Fibroblast of skin of scalp (primary cell): ENCODE measurements at places on chromosomes 16 and 17.

DNA sequence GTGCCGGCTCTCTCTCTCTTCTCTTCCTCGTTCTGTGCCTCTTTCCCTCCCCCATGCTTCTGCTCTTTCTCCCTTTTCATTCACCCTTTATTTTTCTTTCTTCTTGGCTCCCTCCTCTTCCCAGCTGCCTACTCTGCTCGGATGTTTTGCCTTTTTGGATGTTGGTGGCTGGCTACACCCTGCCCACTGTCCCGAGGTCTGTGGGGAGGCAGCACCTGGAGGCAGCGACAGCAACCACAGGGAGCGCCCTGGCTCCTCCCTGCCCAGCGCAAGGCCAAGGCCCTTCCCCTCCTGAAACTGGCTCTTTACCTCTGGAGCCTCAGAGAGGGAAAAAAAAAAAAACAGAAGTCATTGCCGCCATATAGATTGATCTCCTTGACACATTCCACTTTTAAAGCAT is 20.0 kb downstream of the CLUAP1 start:
- no peak for DNase-seq

GRCh38 chr16:66425651-66426050 is 1.4 kb upstream of the BEAN1 start:
- DNase-seq, result no peak

GRCh38 chr17:60770946-60771422 is 93.3 kb downstream of the BCAS3 start:
- no peak for DNase-seq

- DNase-seq, result no peak
Measured at GRCh38 chr16:50152351-50152806, 727 bp upstream of the TENT4B start.

DNA sequence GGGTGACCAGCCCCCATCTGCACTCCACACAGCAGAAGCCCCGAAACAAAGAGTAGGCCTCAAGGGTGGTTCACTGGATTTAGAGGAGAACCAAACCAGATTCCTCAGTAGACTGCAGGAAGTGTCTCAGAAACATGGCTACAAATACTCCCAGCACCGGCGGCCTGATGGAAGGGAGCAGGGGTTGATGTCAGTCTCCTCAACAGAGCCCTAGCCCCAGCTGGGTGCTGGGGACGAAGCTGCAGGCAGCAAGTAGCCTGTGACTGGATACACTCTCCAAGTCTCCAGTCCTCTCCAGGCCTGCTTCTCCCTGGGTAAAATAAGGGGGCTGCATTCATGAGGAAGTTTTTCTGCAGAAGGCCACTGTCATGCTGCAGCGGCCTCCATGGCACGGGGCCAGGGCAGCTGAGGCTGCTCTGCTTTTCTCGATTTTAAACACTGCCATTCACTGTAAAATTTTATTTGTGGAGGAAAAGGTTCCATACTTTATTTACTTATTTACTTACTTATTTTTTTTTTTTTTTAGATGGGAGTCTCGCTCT is 36.7 kb upstream of the SREBF1 start:
- DNase-seq, result no peak

DNA sequence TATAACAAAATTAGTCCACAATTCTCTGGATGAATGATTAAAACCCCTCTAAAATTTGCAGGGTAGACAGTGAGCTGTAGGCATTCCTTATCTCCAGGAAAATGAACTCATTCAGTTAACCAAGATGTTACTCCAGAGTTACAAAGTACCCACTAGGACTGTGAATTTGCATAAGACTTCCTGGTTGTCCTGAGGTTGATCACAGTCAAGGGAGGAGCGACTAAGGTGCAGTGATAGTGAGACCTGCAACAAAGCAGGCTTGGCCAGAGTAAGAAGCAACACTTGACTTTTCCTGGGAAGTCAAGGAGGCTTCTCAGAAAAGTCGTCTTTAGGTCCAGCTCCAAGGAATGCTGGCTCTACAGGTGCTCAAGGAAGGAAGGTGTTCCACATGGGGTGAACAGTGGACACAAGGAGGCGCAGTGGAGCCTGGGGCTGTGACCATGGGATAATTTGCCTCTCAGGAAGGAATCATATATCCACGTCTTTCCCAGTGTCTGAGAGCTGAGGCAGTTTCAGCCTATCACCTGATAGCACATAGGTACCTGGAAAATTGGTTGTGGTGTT is 821.1 kb upstream of the EEF2KMT start:
- DNase-seq, result no peak

GRCh38 chr17:71409712-71410111 is 711.1 kb upstream of the SOX9 start:
- peak; percentile 90 for DNase-seq

- DNase-seq, result no peak
Measured at GRCh38 chr17:8186446-8186786, 3.6 kb downstream of the BORCS6 start.

DNA sequence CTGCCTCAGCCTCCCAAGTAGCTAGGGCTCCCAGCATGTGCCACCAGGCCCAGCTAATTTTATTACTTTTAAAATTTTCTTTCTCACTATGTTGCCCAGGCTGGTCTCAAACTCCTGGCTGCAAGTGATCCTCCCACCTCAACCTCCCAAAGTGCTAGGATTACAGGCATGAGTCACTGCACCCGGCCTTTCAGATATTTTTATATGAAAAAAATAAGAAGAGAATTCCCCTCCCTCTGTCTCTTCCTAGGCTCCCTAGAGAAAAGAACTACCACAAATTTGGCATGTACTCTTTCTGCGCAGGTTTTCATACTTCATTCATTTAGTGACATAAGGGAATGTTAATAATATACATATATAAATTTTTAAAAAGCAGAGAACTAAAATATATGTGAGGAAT is 21.7 kb upstream of the SMURF2 start:
- DNase-seq, result peak; percentile 88

DNA sequence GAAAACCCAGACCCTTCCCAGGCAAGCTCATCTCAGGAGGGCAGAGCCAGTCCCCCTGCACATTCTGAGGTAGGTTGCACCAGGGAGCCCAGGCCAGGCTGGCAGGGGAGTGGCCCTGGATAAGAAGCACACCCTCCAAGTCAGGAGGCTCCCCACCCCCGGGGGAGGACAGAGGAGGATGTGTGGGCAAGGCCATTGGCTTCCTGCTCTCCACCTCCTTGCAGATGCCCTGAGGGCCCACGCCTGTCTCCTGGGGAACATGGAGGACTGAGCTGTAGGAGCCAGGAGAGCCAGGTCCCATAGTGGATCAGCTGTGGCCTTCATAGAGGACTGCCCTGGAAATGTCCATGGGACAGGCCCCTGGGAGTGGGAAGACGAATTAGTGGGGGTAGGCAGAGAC is 126.7 kb downstream of the IRF8 start:
- DNase-seq, result no peak

DNA sequence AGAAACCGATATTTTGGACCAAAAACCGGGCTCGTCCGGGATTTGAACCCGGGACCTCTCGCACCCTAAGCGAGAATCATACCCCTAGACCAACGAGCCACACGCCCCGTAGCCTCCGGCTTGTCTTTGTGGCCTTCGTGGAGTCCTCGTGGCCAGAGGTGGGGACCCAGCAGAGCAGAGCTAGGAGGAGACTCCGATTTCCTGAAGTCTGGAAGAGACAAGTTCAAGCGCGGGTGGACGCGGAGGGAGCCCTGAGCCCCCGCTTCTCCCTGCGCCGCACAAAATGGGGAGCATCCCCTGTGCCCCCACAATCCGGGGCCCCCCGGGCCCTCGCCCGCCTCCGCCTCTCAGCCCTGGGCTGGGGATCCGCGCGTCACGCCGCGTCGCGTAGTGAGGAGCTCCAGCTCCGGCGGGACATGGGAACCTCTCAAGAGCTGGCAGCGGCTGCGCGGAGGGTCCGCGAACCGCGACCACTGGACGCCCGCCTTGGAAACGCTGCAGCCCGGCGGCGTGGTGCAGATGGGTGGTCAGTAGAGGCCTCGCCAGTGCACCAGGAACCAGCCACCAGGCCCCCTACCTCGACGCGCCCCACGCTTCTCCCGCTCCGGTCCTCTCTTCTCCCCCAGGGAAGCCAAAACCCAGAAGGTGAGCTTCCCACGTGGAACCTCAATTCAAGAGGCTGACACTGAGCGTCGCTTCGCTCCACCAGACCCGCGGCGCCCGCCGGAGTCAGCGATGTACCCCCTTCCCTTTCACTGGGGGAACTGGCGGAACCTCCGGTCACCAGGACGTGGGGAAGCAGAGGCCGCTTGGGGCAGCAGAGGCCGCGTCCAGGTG is 5.2 kb upstream of the OR1F1 start:
- peak; percentile 83 for DNase-seq

DNA sequence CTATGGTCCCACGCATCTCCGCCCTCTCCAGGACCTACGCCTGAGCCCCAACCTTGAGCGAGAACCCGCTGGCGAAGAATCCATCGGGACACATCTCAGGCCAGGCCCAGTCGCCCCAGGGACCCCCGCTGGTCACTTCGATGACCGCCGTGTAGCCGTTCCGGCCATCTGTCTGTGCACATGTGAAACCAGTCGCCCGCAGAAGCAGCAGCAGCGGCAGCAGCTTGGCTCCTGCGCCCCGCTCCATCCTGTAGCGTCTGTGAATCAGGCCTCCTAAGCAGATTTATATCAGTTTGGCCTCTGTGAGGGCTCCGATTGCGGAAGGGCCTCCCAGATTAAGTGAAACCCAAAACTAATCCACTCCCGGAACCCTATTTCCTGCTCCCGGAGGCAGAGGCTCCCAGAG is at the start of gene VMO1:
VMO1 (minus strand) TSS at position 259 of the 406 bp plus-strand sequence; CDS start at position 247, 12 bp downstream.
- DNase-seq, result no peak

- no peak for DNase-seq
Measured at GRCh38 chr16:52553322-52553721, 6.4 kb upstream of the TOX3 start.

DNA sequence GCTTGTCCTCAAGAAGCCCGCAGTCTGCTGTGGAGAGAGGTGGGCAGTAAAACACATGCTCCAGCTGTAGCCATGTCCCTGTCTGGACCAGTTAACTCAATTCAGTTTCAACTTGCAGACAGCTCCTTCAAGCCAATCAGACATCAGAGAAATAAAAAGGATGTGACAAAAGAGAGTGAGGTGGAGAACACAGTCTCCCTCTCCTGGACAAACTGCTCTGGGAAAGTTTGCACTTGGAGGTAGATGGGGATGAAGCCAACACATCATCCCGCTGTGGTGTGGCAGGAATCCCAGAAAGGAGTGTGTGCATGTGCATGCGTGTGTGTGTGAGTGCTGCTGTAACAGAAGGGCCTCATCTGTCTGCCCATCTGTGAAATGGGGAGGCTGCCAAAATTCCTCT is 358.6 kb upstream of the ASIC2 start:
- DNase-seq, result peak; percentile 8

DNA sequence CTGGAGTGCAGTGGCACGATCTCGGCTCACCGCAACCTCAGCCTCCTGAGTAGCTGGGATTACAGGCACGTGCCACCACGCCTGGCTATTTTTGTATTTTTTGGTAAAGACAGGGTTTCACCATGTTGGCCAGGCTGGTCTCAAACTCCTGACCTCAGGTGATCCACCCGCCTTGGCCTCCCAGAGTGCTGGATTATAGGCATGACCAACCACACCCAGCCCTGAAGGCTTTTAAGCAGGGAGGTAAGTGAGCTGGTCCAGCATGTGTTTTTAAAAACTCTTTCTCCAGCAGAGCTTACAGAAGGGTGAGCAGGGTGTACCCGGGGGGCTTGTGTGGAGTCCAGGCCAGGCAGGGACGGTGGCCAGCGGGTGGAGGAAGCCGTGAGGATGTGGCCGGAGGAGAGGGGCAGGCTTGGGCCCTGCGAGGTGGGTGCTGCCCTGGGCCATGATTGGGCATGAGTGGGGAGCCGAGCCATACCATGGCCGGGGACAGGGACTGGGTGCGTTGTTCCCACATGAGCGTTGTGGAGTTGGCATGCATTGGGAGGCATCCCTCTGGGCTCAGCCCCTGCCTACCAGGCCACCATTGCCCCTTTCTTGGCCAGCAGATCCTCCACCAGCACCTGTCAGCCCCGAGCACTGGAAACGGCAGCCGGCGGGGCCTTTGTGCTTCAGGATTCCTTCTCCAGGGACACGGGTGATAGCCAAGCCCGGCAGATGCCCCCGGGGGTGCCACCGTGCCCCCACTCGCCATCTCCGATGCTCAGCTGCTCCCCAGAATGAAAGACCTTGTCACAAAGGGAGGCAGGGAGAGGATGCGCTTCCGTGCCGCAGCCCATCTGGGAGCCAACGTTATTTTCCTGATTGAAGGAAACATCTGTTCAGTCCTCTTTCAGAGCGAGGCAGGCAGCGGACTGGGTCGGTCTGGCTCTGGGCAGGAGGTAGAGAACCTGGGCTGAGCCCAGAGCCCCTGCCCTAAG is 64.5 kb downstream of the RAI1 start:
- no peak for DNase-seq

- DNase-seq, result peak; percentile 40
Measured at GRCh38 chr17:62827746-62828485, 19.8 kb upstream of the MARCHF10 start.

- DNase-seq, result no peak
Measured at GRCh38 chr16:3498988-3499387, 1.8 kb upstream of the CLUAP1 start.

- DNase-seq, result peak; percentile 3
Measured at GRCh38 chr17:58756246-58757161, 850 bp downstream of the PPM1E start.

DNA sequence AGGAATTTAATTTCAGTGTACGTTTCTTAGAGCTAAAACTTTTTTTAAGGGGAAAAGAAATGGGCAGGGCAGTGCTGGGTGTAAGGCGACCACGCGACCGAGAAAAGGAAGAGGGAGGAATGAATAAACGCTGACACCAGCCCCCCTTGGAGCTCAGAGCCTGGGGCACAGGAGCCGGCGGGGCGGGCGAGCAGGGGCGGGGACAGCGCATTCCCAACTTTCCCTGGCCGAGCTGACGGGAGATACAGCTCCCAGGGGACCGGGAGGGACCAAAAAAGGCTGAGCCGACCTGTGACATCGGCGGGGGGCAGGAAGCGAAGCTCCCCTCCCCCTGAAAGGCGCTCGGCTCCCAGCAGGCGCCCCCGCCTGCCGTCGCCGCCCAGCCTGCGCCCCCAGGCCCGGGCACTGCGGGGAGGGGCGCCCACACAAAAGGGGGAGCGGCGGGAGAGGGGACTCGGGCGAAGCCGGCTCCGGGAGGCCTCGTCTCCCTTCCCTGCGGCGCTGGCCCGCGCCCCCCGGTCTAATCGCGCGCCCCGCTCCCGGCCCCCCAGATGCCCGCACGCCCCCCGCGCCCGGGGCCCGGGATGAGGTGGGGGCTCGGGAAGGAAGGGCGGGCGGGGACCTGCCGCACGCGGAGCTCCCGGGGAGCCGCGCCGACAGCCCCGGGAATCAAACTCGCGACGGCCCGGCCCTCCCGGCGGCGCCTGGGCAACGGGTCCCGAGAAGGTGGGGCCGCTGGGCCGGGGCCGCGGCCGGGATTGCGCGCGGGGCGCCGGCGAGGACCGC is 622 bp downstream of the CUEDC1 start:
- peak; percentile 95 for DNase-seq

GRCh38 chr16:4524571-4524970 is 14.0 kb downstream of the CDIP1 start:
- no peak for DNase-seq

GRCh38 chr17:10276436-10276835 is 78.0 kb upstream of the GAS7 start:
- no peak for DNase-seq

DNA sequence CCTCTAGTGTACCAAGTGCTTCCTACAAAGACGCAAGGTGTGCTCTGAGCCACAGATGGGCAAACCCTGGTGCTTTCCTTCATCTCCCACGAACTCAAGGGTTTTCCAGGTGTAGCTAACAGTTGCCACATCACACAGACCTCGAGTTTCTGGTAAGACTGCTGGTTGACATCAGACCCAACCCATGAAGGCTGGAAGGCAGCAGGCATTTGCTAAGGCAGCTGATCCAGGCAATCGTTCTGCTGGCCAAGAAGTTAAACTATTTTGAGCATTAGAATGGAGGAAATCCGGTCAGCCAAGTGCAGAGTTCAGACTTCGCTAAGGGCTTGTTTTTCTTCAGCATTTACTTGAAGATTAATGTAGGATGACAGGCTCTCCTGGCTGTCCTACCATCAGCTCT is 11.5 kb downstream of the HAS3 start:
- no peak for DNase-seq
